Stimulated activated CD4-positive, alpha-beta T cell treated with anti-CD3 and anti-CD28 coated beads, Interleukin-15, amount 100 ng/mL, for 48 hours (primary cell): ENCODE measurements at places on chromosomes 1 and 21.
A peak's percentile ranks its signal among the peaks of the same experiment; 100 is the strongest.

GRCh38 chr1:237921306-237921705, 30.6 kb upstream of the ZP4 start:
- no peak for DNase-seq

GRCh38 chr1:81097860-81098259, 702.9 kb upstream of the ADGRL2 start:
- no peak for DNase-seq

- DNase-seq: no peak
Observed at GRCh38 chr1:154716011-154716410, 108.0 kb upstream of the ADAR start.

DNA sequence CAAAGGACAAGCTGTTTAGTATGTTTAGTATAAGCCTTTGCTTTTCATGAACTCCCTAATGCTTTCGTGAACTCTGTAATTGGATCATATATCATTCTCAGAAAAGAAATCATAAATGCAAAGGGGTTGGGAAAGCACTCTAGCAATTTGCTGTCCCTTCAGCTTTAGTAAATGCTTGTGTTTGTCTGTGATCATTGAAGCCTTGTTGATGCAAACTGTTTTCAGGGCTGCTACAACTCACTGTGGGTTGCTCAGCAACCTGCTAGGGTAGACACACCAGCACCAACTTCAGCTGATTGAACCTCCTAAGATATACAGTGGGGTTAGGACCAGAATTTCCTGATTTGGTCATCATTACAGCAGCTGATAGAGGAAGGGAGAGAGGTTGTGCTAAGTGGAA, 95.0 kb downstream of the SGIP1 start:
- no peak for DNase-seq

- no peak for DNase-seq
Observed at GRCh38 chr1:32870615-32871363, at the start of gene FNDC5. FNDC5 (minus strand) TSS chr1:32870912.

GRCh38 chr21:46181436-46181835, 2.8 kb downstream of the SPATC1L start:
- no peak for DNase-seq

DNA sequence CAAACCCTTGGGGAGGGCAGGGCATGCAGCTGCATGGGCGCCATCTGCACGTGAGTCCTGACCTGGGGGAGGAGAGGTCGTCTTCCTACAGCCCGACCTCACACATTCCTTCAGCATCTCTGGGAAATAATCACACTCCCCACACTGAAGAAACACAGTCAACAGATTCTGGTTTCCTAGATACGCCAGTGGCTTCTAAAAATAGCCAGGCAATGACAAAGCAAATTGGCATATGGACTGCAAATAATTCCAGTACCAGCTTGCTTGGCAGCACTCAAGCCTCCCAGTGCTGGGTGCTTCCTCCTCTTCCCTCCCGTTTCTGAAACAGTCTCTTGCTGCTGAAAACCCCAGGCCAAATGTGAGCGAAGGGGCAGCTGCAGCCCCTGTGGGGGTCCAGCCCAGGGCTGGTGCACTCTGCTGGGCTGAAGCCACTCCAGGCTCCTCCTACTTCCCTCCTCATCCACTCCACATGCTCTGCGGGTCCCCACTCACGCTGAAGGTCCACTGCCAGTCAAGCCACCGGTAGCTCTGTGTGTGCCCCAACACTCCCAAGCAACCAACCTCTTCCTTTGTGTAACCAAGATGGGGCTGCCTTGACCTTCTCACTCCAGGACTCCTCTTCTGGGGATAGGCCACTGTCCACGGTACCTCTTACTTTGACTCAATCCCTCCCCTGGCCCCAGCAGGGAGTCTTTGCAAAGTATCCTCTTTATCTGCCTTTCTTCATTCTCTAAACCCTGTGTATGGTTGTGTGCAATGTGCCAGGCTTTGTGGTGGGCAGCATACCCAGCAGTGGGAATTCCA, 69.0 kb downstream of the KCND3 start:
- DNase-seq: no peak

DNA sequence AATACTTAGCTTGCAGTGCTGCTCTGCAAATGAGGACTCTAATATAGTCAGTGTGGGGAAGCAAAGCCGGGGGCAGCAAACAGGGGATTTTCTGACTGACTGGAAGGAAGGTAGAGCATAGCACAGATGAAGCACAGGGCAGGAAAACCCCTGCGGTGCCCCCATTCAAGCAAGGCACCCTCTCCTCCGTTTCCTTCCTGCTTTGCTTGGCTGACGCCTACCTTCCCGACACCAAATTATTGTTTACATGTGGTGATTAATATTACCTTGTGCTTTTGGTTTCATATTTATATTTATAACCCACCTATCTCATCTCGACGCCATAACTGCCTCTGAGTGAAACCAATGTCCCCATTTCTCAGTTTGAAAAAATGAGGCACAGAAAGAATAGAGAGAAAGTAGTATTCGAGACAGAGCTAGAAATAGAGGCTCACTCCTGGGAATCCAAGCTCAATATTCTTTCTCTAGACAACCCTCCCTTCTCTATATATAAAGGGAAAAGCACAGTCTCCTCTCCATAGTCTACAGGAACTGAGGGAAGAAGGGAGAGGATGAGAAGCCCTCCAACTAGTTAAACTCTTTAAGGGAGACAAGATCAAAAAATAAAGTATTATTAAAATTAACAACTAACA, 41.3 kb downstream of the PIK3C2B start:
- DNase-seq: peak; percentile 30

- no peak for DNase-seq
Observed at GRCh38 chr1:41995441-41996130, 76.9 kb upstream of the HIVEP3 start.

DNA sequence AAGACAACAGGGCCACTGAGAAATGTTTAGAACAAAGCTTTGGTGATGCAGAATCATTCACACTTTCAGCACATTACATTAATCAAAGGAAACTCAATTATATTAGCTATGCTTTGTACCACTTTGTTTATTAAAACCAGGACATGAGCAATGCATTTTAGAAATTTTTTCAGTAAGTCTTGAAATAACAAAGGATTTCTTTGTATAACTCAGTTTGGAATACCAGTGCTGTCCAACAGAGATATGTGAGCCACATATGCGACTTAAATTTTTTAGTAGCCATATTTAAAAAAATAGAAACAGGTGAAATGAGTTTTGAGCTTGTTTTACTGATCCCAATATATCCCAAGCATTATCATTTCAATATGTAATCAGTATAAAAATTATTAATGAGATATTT, 18.8 kb upstream of the F3 start:
- DNase-seq: no peak

DNA sequence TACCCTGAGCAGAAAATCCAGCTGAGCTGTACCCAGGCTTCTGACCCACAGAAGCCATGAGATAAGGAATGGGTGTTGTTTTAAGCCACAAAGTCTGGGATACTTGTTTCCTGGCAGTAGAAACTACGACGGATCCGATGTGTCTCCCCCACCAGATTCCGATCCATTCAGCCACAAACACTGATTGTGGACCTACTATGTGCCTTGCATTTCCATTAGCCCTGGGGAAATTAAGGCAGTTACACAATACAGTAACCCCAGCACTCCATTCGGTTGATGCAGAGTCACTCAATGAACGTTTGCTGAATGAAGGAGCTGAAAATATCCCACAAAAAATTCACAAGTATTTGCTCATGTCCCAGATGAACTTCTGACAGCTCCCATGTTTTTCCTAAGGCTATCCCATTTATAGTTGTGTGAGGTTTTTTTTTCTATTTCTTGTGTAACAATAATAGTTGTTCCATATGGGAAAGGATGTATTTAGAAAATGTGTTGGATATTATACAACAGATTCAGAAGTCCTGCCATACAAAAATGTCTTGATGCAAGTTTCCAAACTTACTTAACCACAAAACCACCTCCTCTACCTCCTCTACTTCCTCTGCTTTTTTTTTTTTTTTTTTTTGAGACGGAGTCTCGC, 29.6 kb upstream of the KAZN start:
- no peak for DNase-seq

- DNase-seq: no peak
Observed at GRCh38 chr1:159598196-159598595, 10.6 kb downstream of the APCS start.

GRCh38 chr1:206892351-206892984, 4.8 kb upstream of the IL24 start:
- no peak for DNase-seq

GRCh38 chr1:201172999-201173610, 17.5 kb upstream of the IGFN1 start:
- no peak for DNase-seq

DNA sequence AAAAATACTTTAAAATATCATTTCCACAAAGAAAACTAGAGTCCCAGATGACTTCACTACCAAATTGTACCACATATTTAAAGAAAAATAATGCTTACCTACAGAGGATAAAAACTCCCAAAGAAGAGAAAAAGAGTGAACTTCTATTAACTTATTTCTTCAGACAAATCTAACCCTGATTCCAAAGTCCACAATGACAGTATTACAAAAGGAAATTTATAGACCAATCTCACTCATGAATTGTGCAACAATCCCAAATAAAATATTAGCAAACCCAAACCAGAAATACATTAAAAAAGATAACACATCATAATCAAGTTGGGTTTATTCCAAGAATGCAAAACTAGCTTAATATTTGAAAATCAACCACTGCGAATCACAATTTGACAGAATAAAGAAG, 161.4 kb upstream of the GALNT2 start:
- no peak for DNase-seq

DNA sequence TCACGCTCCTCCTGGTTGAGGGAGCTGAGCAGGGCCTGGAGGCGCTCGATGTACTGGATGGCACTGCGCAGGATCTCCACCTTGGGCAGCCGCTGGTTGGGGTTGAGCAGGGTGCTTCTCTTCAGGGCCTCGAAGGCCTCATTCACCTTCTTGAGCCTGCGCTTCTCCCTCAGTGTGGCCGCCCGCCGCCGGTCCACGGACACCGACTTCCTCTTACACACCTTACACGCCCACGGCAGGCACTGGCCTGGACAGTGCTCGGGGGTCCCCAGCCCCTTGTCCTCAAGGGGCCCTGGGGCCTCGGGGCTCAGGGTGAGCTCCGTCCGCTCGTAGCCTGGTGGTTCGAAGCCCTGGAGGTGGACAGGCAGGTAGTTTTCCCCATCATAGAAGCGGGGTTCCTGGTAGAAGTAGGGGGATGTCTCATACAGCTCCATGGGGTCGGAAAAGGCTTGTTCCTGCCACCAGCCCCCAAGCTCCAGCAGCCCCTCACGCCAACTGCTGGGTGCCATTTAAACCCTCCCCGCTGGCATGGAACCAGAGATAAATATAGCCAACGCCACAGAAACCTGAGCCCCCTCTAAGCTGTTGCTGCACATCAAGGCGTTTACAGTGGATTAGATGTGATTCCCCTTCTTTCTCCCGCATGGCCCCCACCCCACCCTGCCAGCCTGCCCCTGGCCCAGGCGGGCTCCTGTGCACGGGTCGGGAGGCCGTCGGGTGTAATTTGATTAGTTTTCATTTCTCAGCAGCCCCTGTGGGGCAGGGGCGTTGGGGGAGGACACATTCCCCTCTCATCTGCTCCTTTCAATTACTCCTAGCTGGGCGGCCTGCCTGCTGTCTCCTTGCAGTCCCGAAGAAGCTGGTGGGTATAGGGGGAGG, at the start of gene MYOG:
Gene MYOG (minus strand): TSS at position 485 of the 879 bp plus-strand sequence. CDS start 51 bp downstream, at position 434.
- no peak for DNase-seq

- no peak for DNase-seq
Observed at GRCh38 chr1:157239936-157240335, 101.7 kb upstream of the ETV3 start.

DNA sequence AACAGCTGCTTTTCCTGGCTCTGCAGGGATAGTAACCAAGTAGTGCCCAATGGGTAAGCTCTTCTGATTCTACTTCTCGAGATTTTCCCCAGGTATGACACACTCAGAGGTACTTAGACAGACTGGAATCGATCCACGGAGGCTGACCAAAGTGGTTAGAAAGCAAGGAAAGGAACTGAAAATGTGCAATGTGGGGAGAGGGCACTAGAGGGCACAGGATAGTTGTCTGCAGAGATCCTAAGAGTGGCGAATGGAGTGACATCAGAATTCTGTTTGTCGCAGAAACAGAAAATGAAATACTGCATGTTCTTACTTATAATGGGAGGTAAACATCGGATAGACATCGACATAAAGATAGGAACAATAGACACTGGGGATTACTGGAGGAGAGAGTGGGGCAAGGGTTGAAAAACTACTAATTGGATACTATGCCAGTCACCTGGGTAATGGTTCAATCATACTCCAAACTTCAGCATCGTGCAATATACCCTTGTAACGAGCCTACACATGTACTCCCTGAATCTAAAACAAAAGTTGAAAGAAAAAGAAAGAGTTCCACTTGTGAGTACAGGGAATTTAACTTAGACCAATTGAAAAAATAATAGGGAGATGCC, 23.3 kb downstream of the CYP2J2 start:
- DNase-seq: no peak

- DNase-seq: no peak
Observed at GRCh38 chr1:155978973-155979429, 654 bp upstream of the ARHGEF2 start.

- DNase-seq: no peak
Observed at GRCh38 chr1:151509350-151510019, 1.7 kb upstream of the CGN start.
